Left renal pelvis (tissue), 4 donors: ENCODE measurements at places on chromosomes 16 and 17. TPM values are rescaled to one million over a fixed set of nuclear protein-coding genes. Genes with fewer than 3 reads are reported as not detected.

Gene NPIPA8
- 51.2 TPM for polyA plus RNA-seq

- DNase-seq, result no peak
Observed at GRCh38 chr17:29225396-29225795, 21.3 kb upstream of the CRYBA1 start.

Gene AARS1
- polyA plus RNA-seq, result 85.5 TPM

Gene TEKT3
- polyA plus RNA-seq, result 1.2 TPM

DNA sequence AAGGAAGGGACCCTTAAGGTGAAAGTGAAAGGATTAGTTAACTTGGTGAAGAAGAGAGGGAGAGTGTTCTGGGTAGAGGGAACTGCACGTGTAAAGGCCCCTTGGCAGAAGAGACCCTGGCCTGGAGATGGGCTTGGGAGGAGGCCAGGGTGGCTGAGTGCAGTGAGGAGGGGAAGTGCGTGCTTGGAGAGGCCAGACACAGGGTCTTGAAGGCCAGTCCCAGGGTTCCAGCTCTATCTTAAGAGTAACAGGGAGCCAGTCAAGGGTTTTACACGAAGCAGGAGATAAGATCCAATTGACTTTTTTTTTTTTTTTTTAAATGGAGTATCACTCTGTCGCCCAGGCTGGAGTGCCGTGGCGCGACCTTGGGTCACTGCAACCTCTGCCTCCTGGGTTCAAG is 15.2 kb upstream of the DOK4 start:
- DNase-seq, result no peak

GRCh38 chr16:75024594-75024993 is 25.8 kb downstream of the ZNRF1 start:
- DNase-seq, result no peak

- DNase-seq, result peak; percentile 63
Observed at GRCh38 chr16:88770461-88771293, 14.3 kb downstream of the PIEZO1 start.

DNA sequence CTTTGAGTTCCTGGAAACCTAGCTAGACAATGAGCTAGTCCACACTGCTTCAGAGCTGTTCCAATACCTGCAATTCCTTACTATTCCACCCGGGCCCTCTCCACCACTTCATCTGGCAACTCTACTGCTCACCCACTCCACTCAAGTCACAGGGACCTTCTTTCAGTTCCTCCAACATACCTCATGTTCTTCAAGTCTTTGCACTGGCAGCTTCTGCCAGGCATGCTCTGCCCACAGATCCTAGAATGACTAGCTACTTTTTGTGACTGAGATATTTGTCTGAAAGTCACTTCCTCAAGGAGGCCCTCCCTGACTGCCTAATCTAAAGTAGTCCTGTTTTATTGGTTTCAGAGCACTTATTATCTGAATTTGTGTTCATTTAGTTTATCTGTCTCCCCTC is 86.4 kb downstream of the TEX14 start:
- no peak for DNase-seq

Gene TBC1D3I
- polyA plus RNA-seq, result 0.25 TPM

Gene LIMD2
- 22.6 TPM for polyA plus RNA-seq

DNA sequence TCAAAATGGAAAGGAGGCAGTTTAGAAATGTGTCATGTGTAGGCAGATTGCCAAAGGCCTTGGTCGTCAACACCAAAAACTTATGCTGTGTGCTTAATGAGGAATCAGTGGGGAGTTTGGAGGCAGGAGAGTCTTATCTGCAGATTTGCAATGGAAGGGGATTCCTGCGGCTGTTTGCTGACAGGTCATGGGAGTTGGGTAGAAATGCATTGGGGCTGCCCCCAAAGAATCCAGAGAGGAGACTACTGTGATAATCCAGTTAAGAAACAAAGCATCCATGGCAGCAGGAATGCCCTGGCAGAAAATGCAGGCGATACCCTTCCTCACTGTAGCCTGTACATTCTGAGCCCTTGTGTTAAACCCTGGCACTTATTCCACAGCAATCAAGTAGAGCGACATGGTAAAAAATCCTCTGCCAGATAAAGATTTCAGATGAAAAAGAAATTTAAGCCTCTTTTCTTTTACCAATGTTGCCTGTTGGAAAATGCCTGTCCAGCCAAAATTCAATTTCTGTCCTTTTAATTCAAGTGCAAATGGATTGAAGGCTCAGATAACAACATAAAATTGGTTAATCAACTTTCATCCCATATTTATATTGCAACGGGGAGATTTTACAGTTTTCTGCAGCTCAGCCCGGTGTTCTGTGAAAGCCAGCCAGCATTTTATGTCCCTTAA is 491.0 kb upstream of the CDH5 start:
- DNase-seq, result no peak

- no peak for DNase-seq
Observed at GRCh38 chr16:61233713-61234112, 802.5 kb downstream of the CDH8 start.

- DNase-seq, result no peak
Observed at GRCh38 chr17:50355701-50356341, 9.9 kb downstream of the XYLT2 start.

Gene PAQR4
- polyA plus RNA-seq, result 7.0 TPM

Gene TMEM100
- polyA plus RNA-seq, result 88.6 TPM
